ENCODE measurements at places on chromosomes 16 and 17. TPM values are rescaled to one million over a fixed set of nuclear protein-coding genes. Genes with fewer than 3 reads are reported as not detected.
A peak's percentile ranks its signal among the peaks of the same experiment; 100 is the strongest.

DNA sequence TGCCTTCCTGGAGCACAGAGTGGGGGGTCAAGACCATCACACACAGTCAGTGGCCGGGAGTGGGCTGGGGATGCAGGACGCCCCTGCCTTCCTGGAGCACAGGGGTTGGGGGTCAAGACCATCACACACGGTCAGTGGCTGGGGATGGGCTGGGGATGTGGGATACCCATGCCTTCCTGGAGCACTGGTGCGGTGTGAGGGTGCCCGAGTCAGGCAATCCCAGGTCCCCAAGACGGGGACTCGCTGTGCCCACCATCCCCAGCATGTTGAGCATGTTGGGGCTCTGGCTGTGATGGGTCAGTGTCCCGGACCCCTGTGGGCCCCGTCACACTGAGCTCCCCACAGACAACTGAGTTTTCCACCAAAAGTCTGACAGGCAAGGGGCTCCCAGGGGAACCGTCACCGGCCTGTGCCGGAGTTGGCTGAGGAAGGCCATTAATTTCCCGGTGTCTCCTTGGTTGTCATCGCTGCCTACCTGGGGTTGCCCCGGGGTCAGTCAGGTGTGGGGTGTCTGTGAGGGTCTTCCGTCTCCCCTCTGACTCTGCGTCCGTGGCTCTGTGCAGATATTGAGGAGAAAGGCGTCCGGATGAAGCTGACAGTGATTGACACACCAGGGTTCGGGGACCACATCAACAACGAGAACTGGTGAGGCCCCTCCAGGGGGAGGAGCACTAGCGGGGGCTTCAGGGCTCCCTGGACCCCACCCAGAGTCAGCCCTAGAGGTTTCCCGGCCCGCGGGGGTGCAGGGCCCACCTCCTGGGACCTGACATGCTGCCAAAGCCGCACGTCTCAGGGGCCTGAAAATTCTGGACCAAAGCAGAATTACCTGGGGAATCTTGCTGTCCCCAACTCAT lies 347.1 kb downstream of the SEC14L1 start:
- peak; percentile 18 for DNase-seq

- DNase-seq: no peak
Observed at GRCh38 chr17:79521225-79521624, 89.6 kb downstream of the RBFOX3 start.

DNA sequence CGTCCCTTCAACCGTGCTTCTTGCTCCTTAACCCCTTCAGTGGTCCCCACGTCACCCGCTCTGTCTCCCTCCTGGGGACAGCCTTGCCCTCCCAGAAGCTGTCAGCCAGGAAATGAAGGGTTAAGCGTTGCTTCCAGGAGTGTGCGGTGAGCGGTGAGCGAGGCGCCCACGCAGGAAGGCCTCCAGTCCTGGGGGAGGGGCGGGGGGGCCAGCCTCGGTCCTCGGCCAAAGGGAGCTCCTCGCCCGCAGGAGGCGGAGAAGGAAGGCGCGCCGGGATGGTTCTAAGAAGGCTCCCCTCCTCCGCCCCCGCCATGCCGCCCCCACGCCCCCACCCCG lies 2.3 kb downstream of the RBFOX3 start:
- no peak for DNase-seq

- DNase-seq: peak; percentile 40
Observed at GRCh38 chr16:88685156-88686061, 898 bp downstream of the SNAI3 start.

Gene IL34
- 1.5 TPM for total RNA-seq

All from left ventricle myocardium superior (tissue), 1 donor.